ENCODE measurements at places on chromosomes 12 and 14.

- peak; percentile 22 for DNase-seq
Observed at GRCh38 chr12:5272018-5272785, 159.7 kb upstream of the NTF3 start.

- DNase-seq, result peak; percentile 59
Observed at GRCh38 chr14:76767681-76768656, 6.7 kb downstream of the VASH1 start.

DNA sequence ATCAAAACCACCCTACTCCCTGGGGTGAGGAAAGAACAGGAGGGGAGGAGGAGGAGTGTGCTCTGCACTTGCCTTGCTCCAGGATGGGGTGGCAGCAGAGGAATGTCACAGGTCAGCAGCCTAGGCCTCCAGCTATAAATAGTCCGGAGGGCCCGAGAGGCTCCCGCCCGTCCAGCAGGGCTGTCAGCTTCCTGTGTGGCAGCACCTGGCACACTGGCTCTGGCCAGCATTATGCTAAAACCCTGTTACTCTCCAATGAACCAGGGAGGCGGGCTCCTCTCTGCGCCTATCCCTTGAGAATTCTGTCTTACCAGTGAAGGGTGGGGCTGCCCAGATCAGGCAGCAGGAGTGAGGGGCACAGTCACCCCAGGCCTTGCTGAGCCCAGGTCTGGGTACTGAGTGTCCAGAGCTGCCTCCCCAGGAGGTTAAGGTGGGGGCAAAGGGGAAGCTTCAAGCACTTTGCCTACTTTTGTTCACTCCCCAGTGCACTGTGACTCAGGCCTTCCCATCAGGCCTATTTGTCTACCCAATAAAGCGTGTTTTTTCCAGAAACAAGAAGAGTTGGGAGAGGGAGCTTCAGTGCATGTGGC, 1.2 kb upstream of the COX14 start:
- peak; percentile 51 for DNase-seq

GRCh38 chr12:42097971-42098370, 46.7 kb downstream of the GXYLT1 start:
- DNase-seq, result no peak

GRCh38 chr12:55712700-55713415, 3.0 kb upstream of the BLOC1S1 start:
- DNase-seq, result peak; percentile 9

DNA sequence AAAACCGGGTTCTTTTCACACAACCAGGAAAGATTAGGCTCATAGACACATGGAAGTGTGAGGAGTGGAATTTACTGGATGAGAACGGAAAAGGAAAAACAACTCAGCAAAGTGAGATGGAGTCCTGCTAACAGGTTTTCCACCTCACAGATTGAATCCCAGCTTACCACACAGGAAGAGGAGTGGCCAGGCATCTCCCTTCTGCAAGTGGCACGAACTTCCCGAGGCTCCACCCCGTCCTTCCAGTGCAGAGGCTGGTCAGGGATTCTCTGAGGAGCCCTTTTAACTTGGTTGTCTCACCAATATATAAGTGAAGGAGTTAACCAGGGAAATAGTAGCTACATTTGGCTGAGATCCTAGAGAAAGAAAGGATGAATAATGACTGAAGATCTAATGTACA, 102.8 kb downstream of the SCAF11 start:
- no peak for DNase-seq

GRCh38 chr14:92105893-92106142, 564 bp downstream of the ATXN3 start:
- DNase-seq, result no peak

- DNase-seq, result no peak
Observed at GRCh38 chr14:89249972-89250654, 166.9 kb downstream of the FOXN3 start.

GRCh38 chr14:60250257-60251035, 1.4 kb downstream of the PPM1A start:
- DNase-seq, result no peak

- no peak for DNase-seq
Observed at GRCh38 chr12:43806737-43807072, 588 bp upstream of the TWF1 start.
